Activated T-helper 1 cell treated with anti-CD3 and anti-CD28 coated beads, Interleukin-2, amount 50 U/mL, for 16 hours (primary cell): ENCODE measurements at places on chromosomes 13 and 19.
A peak's percentile ranks its signal among the peaks of the same experiment; 100 is the strongest.

DNA sequence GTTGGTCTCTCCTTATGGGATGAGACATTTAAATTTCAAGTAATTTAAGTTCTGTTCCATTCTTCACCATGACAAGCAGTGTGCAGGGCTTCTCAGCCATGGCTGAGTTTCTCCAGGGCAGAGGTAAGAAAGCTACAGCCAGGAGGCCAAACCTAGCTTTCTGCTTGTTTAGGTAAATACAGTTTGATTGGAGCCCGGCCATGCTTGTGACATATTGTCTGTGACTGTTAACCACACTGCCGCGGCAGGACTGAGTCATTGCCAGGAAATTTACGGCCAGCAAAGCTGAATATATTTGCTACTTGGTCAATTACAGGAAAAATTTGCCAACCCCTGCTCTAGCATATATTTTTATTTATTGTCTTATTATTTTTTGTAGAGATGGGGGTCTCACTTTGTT, 10.7 kb downstream of the NLRP8 start:
- no peak for DNase-seq

DNA sequence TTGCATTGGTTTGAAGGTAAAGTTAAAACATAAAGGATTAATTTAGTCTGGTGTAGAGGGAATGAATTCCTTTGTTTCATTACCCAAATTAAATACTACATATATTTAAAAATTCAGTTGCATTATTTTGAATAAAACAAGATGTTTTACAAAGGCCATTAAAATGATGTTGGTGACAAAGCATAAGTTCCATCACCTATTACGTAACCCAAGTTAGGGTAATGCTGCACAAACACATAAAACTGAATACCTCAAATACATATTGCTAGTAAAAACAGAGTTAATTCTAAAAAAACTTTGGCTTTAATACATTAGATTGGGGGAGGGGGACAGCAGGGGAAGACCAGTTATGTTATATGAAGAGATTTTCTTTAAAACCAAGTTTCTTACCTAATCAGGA, 80.3 kb downstream of the SERP2 start:
- no peak for DNase-seq

DNA sequence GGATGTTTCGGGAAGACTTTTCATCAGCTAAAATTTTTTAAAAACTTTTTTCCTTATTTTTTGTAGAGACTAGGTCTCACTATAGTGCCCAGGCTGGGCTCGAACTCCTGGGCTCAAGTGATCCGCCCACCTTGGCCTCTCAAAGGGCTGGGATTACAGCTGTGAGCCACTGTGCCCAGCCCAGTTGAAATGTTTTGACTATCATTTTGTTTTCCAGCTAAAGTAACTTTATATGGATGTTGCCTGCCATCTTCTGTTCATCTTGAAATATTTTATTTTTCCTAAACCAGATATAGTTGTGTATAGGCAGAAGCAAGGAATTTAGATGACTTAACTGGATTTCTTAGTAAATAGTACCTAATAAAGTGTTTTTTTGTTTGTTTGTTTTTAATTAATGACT, 7.0 kb downstream of the CAB39L start:
- no peak for DNase-seq

GRCh38 chr19:53631949-53632407, at the start of gene DPRX:
TSS of gene DPRX (plus strand) at chr19:53631999. CDS start at chr19:53632107, 108 bp downstream.
- no peak for DNase-seq

GRCh38 chr13:71306821-71307220, 560.2 kb downstream of the DACH1 start:
- no peak for DNase-seq

DNA sequence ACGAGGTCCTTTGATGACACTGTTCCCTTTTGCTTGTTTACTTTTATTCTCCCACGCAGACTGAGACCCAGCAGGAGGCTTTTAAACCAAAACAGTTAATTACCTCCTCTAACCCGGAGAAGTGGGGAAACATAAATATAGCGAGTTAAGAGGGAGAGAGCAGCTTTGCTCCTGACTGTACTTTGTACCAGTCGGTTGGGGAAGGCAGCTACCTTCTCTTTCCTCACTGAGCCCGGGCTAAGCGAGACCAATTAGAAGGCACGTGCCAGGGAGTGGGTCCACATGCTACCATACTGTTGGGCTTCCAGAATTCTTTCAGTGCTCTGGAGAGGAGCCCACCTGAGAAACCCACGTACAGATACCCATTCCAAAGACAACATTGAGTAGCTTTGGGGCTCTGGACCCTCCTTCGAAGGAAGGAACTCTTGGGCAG, 124.2 kb downstream of the ZIC5 start:
- DNase-seq: no peak

- no peak for DNase-seq
These were observed 70.6 kb downstream of the MTUS2 start for GRCh38 chr13:28890712-28891111.

DNA sequence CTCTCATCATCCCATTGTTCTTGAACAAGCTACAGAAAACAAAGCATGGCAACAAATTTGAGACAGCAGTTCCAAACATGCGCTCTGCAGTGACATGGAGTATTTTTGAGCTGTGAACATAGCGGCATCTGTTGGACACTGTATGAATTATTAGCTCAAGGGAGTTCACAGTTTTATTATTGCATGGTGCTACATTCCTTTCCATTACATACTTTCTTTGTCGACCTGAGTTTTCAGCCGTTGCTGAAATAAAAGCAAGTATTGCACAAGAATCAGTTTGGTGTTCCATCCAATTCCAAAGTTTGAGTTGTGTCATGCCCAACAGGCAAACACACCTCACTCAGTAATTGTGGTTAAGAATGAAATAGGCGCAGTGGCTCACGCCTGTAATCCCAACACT, 30.1 kb upstream of the METTL21C start:
- no peak for DNase-seq

DNA sequence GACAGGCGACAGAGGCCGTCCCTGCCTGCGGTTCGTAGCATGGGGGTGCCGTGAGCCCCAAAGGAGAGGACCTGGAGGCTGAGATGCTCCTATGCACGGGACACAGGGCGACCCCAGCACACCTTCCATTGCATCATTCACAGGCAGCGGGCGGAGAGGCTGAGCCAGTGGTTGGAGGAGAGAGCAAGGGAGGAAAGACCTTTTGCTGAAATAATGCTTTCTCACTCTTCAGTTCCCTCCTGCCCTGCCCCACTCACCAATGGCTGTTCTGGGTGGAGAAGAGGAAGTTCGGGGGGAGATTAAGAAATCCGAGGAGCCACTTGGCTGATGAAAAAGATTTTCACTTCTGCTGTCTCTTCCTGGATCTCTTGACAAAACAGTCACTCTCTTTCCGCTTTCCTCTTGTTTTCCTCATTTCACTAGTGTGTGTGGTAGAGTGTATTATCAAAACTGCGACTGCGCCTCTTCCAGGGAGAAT, at the start of gene NLRP12:
Gene NLRP12 (minus strand): TSS at position 181 of the 478 bp plus-strand sequence. CDS start 140 bp downstream, at position 41.
- no peak for DNase-seq

DNA sequence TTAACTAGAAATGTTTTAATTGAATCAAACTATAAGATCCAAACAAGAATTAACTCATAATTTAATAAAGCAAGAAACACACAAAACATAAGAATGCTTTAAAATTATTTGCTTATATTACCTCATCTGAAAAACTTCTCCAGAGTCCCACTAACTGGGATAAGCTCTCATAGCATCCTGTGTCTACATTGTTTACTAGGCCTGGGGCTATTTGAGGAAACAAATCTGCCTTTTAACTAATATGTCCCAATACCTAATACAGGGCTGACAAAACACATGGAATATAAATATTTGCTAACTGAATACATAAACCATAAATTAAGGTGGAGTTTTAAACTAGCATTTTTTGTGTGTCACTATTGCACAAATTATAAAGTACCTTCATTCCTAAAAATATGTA, 1399.8 kb upstream of the SLC10A2 start:
- no peak for DNase-seq

DNA sequence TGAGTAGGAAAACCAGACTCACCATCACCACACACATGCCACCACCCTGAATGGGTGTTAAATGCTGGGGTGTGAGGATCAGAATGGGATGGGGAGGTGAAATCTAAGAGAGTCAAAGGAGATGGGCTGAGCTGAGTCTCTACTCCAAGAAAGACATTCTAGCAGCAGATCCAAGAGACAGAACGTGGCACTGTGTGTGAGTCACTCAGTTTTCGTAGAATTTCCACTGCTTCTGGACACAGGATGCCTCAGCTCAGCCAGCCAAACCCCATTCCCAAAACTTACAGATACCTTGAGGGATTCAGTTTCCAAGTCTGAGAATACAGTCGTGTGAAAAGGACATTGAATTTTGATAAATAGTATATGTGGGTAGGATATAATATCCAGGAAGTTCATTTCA, 7.3 kb upstream of the CYP2A7 start:
- no peak for DNase-seq

DNA sequence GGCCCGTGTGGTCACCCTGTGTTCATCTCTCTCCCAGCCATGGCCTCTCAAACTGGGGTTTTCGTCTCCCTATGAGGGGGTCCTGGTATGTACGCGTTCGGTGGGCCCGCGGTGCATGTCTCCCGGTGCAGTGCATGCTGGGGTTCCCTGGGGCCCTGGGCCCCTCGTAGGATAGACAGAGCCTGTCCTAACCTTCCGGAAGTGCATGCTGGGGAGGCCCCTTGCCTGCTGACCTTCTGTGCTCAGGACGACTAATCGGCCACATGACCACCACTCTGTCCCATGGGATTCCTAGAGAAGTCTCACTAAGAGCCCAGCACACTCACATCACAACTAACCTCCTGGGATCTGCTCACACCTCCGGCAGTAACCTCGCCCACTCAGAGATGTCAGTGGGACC, 4.9 kb upstream of the USE1 start:
- DNase-seq: no peak

DNA sequence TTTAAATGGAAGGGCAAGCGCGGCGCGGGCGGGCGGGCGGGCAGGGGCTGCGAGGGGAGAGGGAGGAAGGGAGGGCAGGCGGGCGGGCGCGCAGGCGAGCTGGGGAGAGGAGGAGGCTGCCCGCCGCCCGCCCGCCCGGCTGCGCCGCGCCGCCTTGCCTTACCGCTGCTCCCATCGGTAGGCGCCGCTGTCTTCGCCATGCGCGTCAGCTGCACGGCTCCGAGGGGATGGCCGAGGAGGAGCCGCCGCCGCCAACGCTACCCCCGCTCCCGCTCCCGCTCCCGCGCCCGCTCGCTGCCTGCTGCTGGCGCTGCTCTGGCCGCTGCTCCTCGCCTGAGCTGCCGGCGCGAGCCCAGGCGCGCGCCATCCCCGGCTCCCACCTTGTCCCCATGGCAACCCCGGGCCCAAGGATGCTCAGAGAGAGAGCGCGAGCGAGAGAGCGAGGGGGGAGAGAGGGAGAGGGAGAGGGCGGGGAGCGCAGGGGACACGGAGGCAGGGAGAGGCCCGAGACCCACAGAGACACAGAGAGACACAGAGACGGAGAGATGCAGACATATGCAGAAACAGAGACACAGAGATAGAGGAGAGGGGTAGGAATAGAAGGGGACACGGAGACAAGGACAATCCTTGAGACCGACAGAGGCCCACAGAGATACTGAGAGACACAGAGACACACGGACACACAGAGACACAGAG, 40.3 kb downstream of the DEDD2 start:
- peak; percentile 54 for DNase-seq

DNA sequence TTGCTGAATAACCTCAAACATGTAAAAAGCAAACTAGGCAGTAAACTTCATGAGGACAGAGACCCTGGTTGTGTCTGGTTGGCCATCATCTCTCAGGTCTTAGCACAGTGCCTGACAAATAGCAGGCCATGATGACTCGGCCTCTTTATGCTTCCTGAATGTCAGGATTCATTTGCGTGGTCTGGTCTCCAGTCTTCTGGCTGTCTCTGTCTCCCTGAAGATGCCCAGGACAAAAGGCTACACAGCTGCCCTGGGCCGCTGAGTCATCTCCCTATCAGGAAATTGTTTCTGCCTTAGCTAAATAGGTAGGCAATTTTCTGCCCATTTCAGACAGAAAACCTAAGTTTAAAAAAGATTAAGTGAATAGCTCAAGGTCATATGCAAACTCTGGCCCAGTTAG, 84.1 kb upstream of the FNDC3A start:
- no peak for DNase-seq

- DNase-seq: no peak
These were observed 5.4 kb downstream of the LINGO3 start for GRCh38 chr19:2302319-2303210.

DNA sequence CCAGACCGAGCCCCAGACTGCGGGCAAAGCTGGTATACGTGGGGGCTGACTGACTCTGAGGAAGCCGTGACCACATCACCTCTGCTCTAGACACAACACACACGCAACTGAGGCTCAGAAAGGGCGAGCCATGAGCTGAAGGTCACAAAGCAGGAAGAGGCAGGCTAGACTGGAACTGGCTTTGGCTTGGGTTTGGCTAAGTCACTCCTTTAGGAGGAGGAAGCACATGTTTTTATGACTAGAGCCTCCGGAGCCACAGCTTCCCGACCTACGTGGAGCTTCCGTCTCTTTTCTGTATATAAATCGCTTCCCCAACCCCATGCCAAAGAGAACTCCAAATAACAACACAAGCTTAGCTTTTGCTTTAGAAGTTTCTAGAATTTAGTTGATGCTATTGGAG, 48.0 kb downstream of the RFX2 start:
- DNase-seq: no peak

- no peak for DNase-seq
These were observed 9.2 kb downstream of the RANBP3 start for GRCh38 chr19:5968431-5969373.

- no peak for DNase-seq
These were observed 5.6 kb upstream of the RAB8A start for GRCh38 chr19:16106121-16106520.

GRCh38 chr19:4015705-4016402, 8.3 kb downstream of the PIAS4 start:
- no peak for DNase-seq

- DNase-seq: no peak
These were observed 7.1 kb downstream of the ARID3A start for GRCh38 chr19:932648-933552.

GRCh38 chr19:48671446-48671995, 1.3 kb downstream of the NTN5 start:
- DNase-seq: no peak

DNA sequence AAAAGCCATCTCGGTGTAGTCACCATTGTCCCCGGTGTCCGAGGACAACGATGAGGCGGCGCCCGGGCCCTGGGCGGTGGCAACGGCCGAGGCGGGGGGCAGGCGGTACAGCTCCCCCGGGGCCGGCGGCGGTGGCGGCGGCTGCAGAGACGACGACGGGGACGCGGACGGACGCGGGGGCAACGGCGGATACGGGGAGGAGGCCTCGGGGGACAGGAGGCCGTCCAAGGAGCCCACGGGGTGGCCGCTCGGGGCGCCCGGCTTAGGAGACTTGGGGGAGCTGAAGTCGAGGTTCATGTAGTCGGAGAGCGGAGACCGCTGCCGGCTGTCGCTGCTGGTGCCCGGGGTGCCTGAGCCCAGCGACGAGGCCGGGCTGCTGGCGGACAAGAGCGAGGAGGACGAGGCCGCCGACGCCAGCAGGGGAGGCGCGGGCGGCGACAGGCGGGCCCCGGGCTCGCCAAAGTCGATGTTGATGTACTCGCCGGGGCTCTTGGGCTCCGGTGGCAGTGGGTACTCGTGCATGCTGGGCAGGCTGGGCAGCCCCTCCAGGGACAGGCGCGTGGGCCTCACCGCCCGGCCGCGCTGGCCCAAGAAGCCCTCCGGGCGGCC, 3.5 kb downstream of the IRS2 start:
- no peak for DNase-seq

GRCh38 chr13:97264663-97265062, 42.5 kb downstream of the MBNL2 start:
- no peak for DNase-seq

- DNase-seq: no peak
These were observed 9.4 kb downstream of the SAMD4B start for GRCh38 chr19:39351537-39352064.
